Stimulated activated CD8-positive, alpha-beta memory T cell treated with anti-CD3 and anti-CD28 coated beads, Interleukin-7, amount 100 ng/mL, for 1 hour (primary cell): ENCODE measurements at places on chromosomes 7 and 10.

DNA sequence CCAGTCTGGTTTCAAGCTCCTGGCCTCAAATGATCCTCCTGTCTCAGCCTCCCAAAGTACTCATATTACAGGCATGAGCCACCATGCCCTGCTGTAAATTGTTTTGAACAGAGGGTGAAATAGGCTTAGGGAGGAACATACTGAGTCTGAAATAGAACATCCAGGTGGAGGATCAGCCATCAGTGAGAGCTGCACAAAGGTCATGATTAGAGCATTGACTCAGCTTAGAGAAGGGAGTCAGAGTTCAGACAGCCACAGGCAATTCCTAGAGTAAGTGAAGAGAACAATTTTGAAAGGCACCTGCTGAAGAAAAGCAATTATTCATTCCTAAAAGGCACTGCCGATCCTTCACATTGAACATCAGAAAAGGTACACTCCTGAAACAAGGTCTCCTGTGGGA is 15.9 kb upstream of the NEBL start:
- no peak for DNase-seq

- no peak for DNase-seq
Measured at GRCh38 chr7:2970861-2971260, 72.8 kb downstream of the CARD11 start.

DNA sequence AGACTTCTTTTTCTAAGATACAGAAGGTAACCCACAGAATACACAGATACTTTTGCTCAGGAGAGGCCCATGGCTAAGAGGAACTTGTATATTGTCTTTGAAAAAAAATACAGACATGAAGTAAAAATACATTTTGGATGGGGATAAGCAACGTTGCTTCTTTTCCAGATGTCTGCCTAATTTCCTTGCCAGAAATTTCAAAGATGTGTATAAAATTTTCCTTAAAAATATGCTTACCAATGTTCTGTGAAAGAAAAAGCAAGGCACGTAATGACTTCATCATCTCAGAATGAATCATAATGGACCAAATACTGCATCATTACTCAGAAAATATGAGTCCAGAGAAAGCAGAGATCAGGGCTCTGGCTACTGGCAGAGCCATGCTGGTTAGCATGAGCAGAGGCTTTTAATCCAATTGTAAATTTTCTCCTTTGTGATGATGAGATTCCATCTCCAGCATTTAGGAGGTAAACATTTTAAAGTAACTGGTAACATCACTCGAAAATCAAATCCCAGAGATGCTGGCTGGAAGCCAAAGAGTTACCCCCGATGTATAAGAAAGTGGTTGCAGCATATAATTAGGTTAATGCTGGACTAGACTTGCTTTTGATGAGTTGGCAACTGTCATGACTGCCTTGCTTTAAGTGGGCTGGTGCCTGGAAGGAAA is 272.5 kb downstream of the SEMA3A start:
- no peak for DNase-seq

- no peak for DNase-seq
Measured at GRCh38 chr10:131450216-131450765, 138.8 kb upstream of the TCERG1L start.
